ENCODE measurements at places on chromosomes 13 and 19. TPM values are rescaled to one million over a fixed set of nuclear protein-coding genes. Genes with fewer than 3 reads are reported as not detected.

Gene GALP
- not detected for total RNA-seq

Gene ZNF829
- total RNA-seq, result 4.8 TPM

Gene ZNF470
- 2.0 TPM for total RNA-seq

Gene C13orf46
- 6.5 TPM for total RNA-seq

Gene FAM216B
- total RNA-seq, result not detected

Gene ZNF737
- total RNA-seq, result 10.7 TPM

Gene LILRA2
- total RNA-seq, result 0.15 TPM

Gene RASIP1
- 0.15 TPM for total RNA-seq

Gene GRK1
- 0.05 TPM for total RNA-seq

Gene SYCN
- total RNA-seq, result not detected

Gene ELANE
- total RNA-seq, result not detected

Gene PSG3
- total RNA-seq, result not detected

Gene PTPRS
- not detected for total RNA-seq

Gene IGFL3
- not detected for total RNA-seq

Gene KLK4
- not detected for total RNA-seq

Gene CYP4F8
- not detected for total RNA-seq

Gene DOHH
- total RNA-seq, result 16.9 TPM
